ENCODE measurements at places on chromosomes 2 and 18.

DNA sequence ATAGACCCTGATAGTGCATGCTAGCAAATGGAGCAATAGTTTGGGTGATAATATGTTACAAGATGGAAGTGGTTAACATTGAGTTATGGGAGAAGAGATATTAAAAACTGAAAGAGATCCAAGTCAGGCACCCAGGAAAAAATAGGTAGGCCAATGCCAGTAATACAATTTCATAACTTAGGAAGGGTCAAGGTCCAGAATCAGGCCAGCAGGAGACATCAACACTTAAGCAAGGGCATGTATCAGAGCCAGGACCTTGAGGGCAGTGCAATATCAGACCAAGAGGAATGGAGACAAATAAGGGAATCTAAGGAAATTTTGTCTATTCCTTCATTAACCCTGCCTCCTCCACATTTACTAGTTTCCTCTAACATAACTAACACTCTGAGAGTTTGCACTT, 124.1 kb upstream of the NYAP2 start:
- no peak for DNase-seq

- no peak for DNase-seq
These were observed 1.2 kb upstream of the ASB1 start for GRCh38 chr2:238425505-238425978.

GRCh38 chr2:27520316-27520715, 23.7 kb downstream of the GCKR start:
- no peak for DNase-seq

GRCh38 chr2:86185517-86186212, 9.6 kb downstream of the IMMT start:
- no peak for DNase-seq

DNA sequence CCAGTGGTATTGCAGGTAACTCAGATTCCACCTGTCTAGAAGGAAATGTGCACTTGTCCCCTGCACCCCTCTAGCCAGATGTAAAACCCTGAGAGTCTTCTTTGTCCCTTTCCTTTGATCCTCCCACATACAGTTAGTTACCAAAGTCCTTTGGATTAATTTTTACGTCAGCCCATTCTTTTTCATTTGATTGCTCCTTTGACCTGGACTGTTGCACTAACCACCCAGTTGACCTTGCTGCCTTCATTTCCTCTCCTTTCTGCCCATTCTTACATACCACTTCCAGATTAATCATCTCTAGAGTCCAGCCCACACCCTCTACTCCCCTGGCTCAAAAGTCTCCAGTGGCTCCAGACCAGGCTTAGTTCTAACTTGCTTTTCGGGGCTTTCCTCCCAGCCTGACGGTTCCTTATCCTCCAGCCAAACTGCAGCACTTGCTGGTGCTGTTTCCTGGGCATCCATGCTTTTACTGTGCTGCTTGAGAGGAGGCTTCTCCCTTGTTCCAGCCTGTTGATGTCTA, 99.3 kb downstream of the SPTBN1 start:
- peak; percentile 74 for DNase-seq

GRCh38 chr18:71079606-71080005, 790.8 kb downstream of the SOCS6 start:
- DNase-seq: no peak

DNA sequence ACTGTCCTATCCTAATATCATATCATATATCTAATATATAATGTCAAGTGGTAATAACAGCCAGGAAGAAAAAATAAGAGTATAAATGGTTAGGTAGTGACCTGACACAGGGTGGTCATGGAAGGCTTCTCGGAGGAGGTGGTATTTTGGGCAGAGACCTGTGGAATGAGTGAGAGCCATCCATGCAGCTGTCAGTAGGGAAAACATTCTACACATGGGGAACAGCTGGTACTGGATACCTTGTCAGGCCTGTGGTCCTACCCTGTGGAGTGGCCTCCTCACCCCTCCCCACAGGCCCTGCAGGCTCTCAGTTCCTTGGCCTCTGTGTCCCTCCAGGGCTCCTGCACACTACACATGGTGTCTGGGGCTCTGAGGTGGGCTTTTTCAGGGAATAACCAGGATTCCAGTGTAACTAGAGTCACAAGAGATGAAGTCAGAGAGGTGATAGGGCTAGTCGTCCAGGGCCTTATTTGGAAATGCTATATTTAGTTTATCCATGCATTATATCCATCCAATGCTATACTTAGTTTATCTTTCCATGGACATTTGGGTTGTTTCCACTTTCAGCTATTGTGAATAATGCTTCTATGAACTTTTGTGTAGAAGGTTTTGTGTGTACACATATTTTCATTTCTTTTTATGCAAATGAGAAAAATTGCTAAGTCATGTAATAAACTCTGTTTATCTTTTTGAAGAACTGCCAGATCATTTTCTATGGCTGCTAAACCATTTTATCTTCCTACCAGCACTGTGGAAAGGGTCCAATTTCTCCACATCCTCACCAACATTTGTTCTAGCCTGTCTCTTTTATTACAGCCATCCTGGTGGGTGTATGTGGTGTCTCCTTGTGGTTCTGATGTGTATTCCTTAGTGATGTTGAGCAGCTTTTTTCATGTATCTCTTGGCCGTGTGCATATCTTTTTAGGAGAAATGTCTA, 75.6 kb downstream of the TPGS2 start:
- DNase-seq: no peak

- DNase-seq: no peak
These were observed 120.1 kb downstream of the IRS1 start for GRCh38 chr2:226679389-226680065.

GRCh38 chr2:46008091-46008870, 288.9 kb upstream of the EPAS1 start:
- DNase-seq: peak; percentile 26

DNA sequence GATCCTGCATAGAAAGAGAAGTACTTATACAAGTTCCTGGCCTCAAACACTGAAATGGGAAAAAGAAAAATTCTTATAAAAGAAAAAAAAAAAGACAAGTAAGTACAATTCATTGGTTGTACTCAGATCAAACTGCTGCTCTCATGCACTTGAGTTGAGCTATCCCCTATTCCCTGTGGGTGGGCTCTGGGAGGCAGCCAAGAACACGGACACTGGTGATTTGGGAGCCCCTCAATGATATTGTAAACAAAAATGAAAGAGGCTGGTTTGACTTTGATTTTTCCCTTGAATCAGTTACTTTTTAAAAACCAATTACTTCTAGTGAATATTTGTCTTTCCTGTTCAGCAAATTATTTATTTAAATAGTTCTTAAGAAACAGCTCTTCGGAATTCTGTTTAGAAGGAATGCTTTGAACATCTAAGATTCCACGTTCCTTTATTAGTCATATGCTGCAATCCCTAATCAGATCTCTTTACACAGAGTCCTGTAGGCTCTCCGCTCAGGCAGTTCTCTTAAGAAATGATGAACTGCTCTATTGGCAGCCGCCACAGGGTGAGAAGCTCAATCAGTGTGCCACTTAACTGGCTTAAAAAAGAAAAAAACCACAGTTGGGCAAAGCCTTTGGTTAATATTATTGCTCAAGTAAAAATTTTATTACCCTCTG, 225.1 kb downstream of the TMEM182 start:
- no peak for DNase-seq

GRCh38 chr2:241314226-241315092, 1.0 kb downstream of the HDLBP start:
- DNase-seq: peak; percentile 56

DNA sequence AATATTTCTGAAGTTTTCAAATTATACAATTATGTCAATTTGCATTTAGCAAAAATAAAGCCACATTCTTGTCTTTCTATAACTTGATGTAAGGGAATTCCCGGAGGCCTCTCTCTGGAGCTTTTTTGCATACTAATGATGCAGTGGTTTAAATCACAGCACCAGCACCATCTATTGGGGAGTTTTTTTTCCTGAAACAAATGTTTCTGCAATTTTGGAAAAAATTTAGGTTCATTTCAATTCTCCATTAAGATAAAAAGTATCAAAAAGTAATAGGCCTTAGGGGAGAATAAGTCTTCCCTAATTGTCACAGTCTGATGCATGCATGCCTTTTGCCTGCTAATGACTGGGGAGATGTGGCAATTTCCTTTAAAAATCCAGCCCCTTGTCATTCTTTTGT, 13.5 kb downstream of the CBLN2 start:
- DNase-seq: peak; percentile 3

DNA sequence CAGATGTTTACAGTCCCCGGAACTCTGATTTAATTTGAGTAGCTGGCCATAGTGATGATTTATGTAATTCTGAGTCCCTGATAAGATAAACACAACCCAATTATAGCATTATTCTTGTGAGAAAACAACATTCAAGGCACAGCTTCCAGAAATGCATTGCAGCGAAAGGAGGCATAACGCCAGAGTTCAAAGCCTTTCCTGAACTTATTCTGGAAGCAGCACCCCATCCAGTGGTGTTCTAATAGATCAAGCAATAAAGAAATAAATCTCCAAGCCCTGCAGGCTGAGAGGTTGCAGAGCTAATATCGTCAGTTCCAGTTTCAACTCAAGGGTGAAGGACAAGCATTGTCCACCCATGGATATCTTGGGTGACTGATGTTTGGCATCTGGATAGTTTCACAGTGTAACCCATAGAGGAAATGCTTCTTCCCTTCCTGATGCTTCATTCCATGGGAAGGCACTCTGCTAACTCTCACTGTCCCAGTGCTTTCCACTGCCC, 18.8 kb downstream of the CDH2 start:
- DNase-seq: no peak

DNA sequence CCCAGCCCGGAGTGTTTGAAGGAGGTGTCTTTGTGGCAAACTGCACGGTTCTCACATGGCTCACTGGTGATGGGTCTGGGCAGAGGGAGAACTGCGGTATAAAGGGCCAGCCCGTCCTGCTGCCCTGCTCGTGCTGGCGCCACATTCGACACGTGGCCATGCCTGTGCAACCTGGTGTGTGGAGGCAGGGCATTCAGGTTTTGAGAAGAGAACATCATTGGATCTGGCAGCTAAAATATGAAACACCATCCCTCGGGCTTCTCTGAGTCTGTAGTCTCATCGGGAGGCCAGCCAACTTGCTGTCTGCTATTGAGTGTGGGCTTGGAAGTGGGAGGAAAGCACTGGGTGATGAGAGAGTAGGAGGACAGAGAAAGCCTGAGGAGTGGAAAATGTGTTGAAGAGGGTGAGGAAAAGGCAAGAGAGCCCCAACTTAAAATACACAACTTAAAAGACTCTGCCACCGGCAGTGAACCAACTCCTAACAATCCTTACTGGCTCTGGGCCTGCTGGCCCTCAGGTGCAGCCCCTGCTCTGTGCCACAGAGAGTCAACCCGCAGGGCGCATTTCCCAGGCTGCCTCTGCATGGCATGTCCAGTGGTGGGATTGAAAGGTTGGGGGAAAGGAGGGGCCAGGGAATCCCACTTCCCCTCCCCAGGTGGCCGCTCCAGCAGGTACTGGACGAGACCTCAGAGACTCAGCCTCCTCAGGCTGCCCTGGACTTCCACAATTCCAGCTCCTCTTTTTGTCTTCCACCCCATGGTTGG, 112.7 kb upstream of the DLX2 start:
- DNase-seq: no peak

DNA sequence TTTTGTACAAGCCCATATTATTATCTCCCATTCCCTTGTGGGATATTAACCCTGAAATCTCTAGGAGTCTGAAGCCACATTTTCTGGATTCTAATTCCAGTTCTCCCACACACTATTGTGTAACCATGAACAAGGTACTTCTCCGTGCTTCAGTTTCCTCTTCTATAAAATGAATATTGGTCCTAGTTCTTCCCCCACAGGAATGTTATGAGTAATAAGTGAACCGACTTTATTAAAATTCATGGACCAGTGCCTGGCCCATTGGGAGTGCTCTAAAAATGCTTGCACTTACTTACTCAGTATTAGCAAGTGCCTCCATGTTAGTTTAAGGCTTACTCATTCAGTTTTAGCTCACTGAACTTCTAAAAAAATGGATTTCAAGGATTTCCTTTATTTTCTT, 1.4 kb upstream of the ACMSD start:
- DNase-seq: peak; percentile 81

- no peak for DNase-seq
These were observed 394.2 kb downstream of the CLIP4 start for GRCh38 chr2:29509397-29509796.

- peak; percentile 45 for DNase-seq
These were observed 46.1 kb upstream of the SH3BP4 start for GRCh38 chr2:234905547-234906265.

- peak; percentile 59 for DNase-seq
These were observed 81.0 kb downstream of the TAF4B start for GRCh38 chr18:26307161-26307773.

GRCh38 chr2:222319586-222320435, 21.0 kb upstream of the PAX3 start:
- no peak for DNase-seq

DNA sequence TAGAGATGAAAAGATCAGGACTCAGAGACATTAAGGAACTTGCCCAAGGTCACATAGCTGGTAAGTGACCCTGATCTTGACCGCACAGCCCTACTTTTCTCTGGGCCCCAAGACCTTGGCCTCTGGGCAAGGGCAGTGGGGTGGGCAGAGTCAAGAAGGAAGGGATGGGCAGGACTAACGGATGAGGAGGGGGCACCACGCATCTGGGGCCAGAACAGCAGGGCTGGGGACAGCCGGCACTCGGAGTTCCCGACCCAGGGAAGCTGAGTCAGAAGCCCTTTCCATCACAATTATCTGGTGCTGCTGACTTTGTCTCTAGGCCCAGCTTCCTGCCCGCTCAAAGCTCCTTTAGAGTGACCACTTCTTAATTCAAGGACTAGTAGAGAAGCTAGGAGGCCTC, 14.4 kb downstream of the CFAP65 start:
- no peak for DNase-seq

DNA sequence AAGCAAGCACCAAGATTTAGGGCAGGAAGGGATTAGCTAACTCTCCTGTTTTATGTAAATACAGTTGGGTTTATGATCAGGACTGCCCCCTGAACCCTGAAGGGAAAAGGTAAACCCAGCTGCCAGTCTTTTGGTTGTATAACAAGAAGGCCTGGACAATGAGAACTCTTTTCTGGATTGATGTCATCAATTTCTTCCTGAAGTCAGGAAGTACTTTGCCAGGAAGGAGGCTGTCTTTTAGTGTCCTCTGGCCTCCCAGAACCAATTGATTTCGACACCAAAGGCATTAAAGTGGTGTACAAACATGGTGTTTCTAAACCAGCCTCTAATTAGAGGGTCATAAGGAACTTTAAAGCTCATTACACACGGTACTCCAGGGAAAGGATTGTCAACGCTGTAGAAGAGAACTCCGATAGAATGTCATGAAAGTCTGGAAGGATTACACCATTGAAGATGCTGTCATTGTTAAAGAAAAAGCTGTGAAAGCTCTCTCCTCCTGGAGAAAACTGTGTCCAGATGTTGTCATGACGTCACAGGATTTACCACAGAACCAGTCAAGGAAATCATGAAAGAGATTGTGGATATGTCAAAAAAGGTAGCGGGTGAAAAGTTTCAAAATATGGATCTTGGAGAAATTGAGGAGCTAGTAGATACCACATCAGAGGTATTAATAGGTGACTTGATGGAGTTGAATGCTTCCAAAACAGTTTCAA, 78.8 kb downstream of the ANKRD12 start:
- no peak for DNase-seq

GRCh38 chr2:238285653-238286082, 2.7 kb downstream of the PER2 start:
- no peak for DNase-seq

GRCh38 chr2:48454504-48454903, 75.5 kb upstream of the STON1 start:
- DNase-seq: no peak

GRCh38 chr2:3193443-3194330, 183.9 kb downstream of the EIPR1 start:
- DNase-seq: no peak

- peak; percentile 11 for DNase-seq
These were observed 393.9 kb downstream of the LRRTM1 start for GRCh38 chr2:79910643-79911042.

GRCh38 chr2:58042486-58042970, 4.1 kb upstream of the VRK2 start:
- peak; percentile 76 for DNase-seq

GRCh38 chr18:3654442-3655253, 204.7 kb downstream of the TGIF1 start:
- no peak for DNase-seq
